H1 (cell line): ENCODE measurements at places on chromosomes 5 and 9. TPM values are rescaled to one million over a fixed set of nuclear protein-coding genes. Genes with fewer than 3 reads are reported as not detected.

DNA sequence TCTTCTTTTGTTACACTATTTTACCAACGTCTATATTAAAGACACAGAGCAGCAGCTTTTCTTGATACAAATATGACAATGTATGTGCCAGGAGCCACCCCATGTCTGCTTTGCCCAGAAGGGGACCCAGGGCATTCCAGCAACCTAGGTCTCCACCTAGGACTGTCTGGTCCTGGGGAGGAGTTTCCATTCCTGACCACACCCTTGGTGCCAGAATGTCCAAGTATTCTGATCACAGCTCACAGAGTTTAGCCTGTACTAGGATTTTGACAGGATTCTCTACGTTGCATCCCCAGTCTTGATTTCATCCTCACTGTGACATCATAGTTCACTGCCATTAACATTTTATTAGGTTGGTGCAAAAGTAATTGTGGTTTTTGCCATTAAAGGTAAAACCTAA is 224.7 kb downstream of the SREK1 start:
- no peaks in the 10 kb centered on the region for H3K4me1 ChIP-seq
- no peak for DNase-seq
- no peaks in the 10 kb centered on the region for H3K36me3 ChIP-seq

Gene SOX30
- not detected in 2 replicates for total RNA-seq

- no peak overlapping the region for H3K27ac ChIP-seq
- no peak for DNase-seq
- H3K4me1 ChIP-seq, result no peaks in the 10 kb centered on the region
- no peaks in the 10 kb centered on the region for H3K27me3 ChIP-seq
- H3K4me3 ChIP-seq, result no peak overlapping the region
- H3K36me3 ChIP-seq, result no peaks in the 10 kb centered on the region
Observed at GRCh38 chr5:96410013-96410412, 23.0 kb downstream of the PCSK1 start.

GRCh38 chr5:36874465-36874864 is 2.1 kb upstream of the NIPBL start:
- no peaks in the 10 kb centered on the region for H3K27me3 ChIP-seq
- peak overlapping the region; percentile 95 for H3K4me3 ChIP-seq
- no peak for DNase-seq
- no peaks in the 10 kb centered on the region; the same call in 1 of the 2 replicates for H3K4me1 ChIP-seq
- H3K36me3 ChIP-seq, result no peaks in the 10 kb centered on the region

- no peaks in the 10 kb centered on the region for H3K36me3 ChIP-seq
- H3K27ac ChIP-seq, result no peak overlapping the region
- H3K27me3 ChIP-seq, result no peaks in the 10 kb centered on the region
Observed at GRCh38 chr9:16243798-16244197, 626.7 kb downstream of the BNC2 start.

GRCh38 chr5:168575391-168576372 is 3.5 kb downstream of the PANK3 start:
- DNase-seq, result no peak
- no peak overlapping the region for H3K27ac ChIP-seq
- H3K36me3 ChIP-seq, result peaks cover 4% of the 10 kb centered on the region; the same call in 1 of the 2 replicates
- H3K4me1 ChIP-seq, result peaks cover 4% of the 10 kb centered on the region
- no peak overlapping the region for H3K4me3 ChIP-seq

Gene ADGRD2
- 1.1 and 1.4 TPM in 2 replicates for total RNA-seq

GRCh38 chr5:123538670-123539459 is 26.9 kb downstream of the CSNK1G3 start:
- H3K4me3 ChIP-seq, result no peak overlapping the region
- no peaks in the 10 kb centered on the region for H3K27me3 ChIP-seq
- no peak for DNase-seq
- no peak overlapping the region for H3K27ac ChIP-seq

- peaks cover 17% of the 10 kb centered on the region for H3K4me1 ChIP-seq
- no peak overlapping the region for H3K27ac ChIP-seq
- no peak overlapping the region for H3K4me3 ChIP-seq
- DNase-seq, result no peak
- H3K36me3 ChIP-seq, result no peaks in the 10 kb centered on the region
Observed at GRCh38 chr5:10700516-10700915, 60.5 kb downstream of the DAP start.

GRCh38 chr5:113031104-113031503 is 54.5 kb downstream of the DCP2 start:
- peaks cover 10% of the 10 kb centered on the region for H3K4me1 ChIP-seq
- H3K27ac ChIP-seq, result 0 out of 2 replicates have a peak overlapping the region, but pooled peaks have one; percentile 1
- peaks cover 12% of the 10 kb centered on the region for H3K36me3 ChIP-seq
- no peaks in the 10 kb centered on the region for H3K27me3 ChIP-seq
- DNase-seq, result no peak

GRCh38 chr5:116410336-116410890 is 164.2 kb downstream of the SEMA6A start:
- H3K4me3 ChIP-seq, result no peak overlapping the region
- DNase-seq, result no peak
- H3K27ac ChIP-seq, result no peak overlapping the region

DNA sequence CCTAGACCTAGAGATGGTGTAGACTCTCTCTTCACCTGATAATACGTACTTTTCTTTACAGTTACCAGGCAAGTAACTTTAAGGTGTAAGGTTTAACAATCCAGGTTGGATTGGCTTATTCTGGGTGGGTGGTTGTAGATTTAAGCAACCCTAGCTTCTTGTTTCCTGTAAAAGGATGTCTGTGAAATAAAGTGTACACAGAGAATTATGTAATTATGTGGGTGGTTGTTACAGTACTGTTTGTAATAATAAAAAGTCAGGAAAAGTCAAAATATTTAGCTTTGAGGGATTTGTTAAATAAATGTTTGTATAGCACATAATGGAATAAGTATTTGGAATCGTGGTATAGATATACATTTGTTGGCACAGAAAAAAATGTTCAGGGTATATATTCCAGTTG is 43.7 kb upstream of the F2R start:
- no peaks in the 10 kb centered on the region for H3K27me3 ChIP-seq
- H3K4me1 ChIP-seq, result no peaks in the 10 kb centered on the region
- no peak overlapping the region for H3K4me3 ChIP-seq
- no peak for DNase-seq
- no peak overlapping the region for H3K27ac ChIP-seq

DNA sequence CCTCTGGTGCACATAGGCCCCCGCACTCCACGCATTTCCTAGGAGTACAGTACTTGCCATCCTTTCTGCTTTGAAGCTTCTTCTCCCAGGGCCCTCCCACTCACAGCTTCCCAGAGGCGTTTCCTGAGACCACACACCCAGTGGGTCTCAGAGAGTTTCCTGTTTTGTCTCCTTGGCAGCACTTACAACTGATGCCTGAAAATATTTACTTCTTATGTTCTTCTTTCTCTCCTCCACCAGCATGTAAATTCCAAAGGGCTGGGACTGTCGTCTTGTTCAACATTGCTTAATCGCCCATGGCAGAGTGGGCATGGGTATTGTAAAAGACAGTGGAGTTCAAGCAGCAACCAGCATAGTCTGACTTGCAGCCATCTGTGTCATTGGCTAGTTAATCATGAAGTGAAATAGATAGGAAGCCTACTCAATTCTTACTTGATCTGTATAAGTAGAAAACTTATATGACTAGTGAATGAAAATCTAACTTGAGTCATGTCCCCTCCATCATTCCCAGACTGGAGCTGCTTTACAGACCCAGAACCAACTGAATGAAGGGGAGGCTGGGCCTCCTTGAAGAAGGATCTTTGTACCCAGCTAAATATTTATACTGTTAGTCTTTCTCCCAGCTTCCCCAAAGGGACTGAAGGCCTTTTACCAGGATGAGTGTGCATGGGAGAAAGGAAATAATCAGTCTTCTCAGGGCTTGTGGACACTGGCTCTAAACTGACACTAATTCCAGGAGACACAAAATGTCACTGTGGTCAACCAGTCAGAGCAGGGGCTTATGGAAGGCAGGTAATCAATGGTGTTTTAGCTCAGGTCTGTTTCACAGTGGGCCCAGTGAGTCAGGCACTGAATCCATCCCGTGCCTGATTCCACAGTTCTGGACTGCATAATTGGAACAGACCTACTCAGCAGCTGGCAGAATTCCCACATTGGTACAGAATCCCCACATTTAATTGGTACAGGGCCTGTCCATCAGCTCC is 116.4 kb downstream of the SV2C start:
- H3K4me3 ChIP-seq, result no peak overlapping the region
- no peaks in the 10 kb centered on the region for H3K27me3 ChIP-seq

- H3K27ac ChIP-seq, result no peak overlapping the region
- no peaks in the 10 kb centered on the region for H3K4me1 ChIP-seq
- H3K4me3 ChIP-seq, result no peak overlapping the region
- H3K36me3 ChIP-seq, result no peaks in the 10 kb centered on the region
- H3K27me3 ChIP-seq, result no peaks in the 10 kb centered on the region
Observed at GRCh38 chr5:104915226-104915625, 1352.6 kb upstream of the NUDT12 start.

Gene CD14
- 0.48 TPM in 1 of 2 replicates, not detected in the other for total RNA-seq

DNA sequence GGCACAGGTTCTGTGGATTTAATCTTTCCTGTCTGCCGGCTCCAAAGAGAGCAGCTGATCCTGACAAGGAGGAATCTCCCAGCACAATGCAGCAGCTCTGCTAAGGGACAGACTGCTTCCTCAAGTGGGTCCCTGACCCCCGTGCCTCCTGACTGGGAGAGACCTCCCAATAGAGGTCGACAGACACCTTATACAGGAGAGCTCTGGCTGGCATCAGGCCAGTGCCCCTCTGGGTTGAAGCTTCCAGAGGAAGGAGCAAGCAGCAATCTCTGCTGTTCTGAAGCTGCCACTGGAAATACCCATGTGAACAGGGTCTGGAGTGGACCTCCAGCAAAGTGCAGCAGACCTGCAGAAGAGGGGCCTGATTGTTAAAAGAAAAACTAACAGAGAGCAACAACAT is 630.2 kb upstream of the FTMT start:
- no peaks in the 10 kb centered on the region for H3K36me3 ChIP-seq
- no peak overlapping the region for H3K27ac ChIP-seq
- no peaks in the 10 kb centered on the region for H3K4me1 ChIP-seq
- DNase-seq, result no peak
- H3K4me3 ChIP-seq, result no peak overlapping the region

Gene TCF7
- total RNA-seq, result 6.8 and 8.5 TPM in 2 replicates

Gene TTC23L
- 1.2 and 2.4 TPM in 2 replicates for total RNA-seq

Gene ARHGEF39
- total RNA-seq, result 17.5 and 18.6 TPM in 2 replicates

Gene PDE4D
- total RNA-seq, result 3.1 and 3.7 TPM in 2 replicates

DNA sequence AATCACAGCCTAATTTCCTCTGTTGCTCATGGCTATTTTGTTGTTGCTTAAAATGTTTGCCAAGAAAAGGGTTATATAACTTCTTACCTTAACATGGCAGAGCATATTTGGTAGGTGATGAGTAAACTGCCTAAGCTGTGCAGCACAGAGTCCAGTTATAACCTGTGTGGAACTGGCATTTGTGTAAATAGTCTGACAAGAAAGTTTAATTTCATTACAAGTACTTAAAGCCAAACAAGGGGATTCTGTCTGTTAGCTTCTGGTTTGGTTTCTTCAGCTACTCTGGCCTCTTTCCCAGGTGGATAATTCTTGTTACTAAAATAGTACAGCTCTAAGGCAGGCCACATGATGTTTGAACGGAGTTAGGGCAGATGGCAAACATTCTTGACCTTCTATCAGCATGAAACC is 72.2 kb downstream of the PTCD2 start:
- no peaks in the 10 kb centered on the region for H3K27me3 ChIP-seq
- DNase-seq, result no peak
- H3K4me3 ChIP-seq, result no peak overlapping the region
- no peaks in the 10 kb centered on the region for H3K4me1 ChIP-seq
- H3K27ac ChIP-seq, result no peak overlapping the region

DNA sequence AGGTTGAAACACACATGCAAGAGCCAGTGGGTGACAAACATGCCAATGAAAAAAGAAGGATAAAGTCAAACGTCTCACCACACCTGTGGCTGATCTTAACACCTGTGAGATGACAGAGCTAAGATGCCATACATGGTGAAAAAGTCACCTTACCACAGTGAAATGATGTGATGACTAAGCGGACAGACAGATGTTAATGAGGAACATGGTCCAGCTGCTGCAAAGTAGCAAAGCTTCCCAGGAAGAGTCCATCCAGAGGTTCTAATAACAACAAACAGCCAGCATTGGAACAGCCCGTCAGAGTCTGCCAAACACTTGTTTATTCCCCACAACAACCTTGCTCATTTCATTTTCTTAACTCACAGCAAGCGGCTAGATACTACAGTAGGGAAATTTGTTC is 1.9 kb downstream of the KIAA1191 start:
- no peak overlapping the region for H3K4me3 ChIP-seq
- H3K36me3 ChIP-seq, result peaks cover 3% of the 10 kb centered on the region
- no peak overlapping the region for H3K27ac ChIP-seq
- H3K4me1 ChIP-seq, result no peaks in the 10 kb centered on the region
- no peak for DNase-seq

GRCh38 chr5:149604321-149604720 is 23.0 kb downstream of the ARHGEF37 start:
- no peak overlapping the region for H3K27ac ChIP-seq
- DNase-seq, result no peak
- no peak overlapping the region for H3K4me3 ChIP-seq
- no peaks in the 10 kb centered on the region for H3K36me3 ChIP-seq
- H3K4me1 ChIP-seq, result no peaks in the 10 kb centered on the region

DNA sequence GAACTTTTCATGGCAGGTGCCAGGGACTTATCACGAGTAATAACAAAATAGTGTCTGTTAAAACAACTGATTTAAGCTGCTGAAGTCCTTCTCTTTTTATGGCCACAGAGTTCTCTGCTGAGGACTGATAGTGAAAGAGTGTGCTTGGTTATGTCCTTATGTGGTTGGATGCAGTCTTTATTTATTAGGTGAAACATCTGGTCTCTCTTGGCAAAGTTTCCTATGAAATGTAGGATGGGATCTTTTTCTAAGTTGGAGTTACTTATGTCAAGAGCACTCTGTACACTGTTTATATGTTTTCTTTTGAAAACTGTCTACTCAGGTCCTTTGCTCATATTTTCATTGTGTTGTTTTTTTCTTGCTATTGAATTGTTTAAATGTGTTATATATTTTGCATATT is 1816.1 kb upstream of the C9orf72 start:
- H3K36me3 ChIP-seq, result no peaks in the 10 kb centered on the region
- no peak overlapping the region for H3K27ac ChIP-seq
- H3K4me3 ChIP-seq, result no peak overlapping the region
- H3K27me3 ChIP-seq, result no peaks in the 10 kb centered on the region
- no peaks in the 10 kb centered on the region for H3K4me1 ChIP-seq

DNA sequence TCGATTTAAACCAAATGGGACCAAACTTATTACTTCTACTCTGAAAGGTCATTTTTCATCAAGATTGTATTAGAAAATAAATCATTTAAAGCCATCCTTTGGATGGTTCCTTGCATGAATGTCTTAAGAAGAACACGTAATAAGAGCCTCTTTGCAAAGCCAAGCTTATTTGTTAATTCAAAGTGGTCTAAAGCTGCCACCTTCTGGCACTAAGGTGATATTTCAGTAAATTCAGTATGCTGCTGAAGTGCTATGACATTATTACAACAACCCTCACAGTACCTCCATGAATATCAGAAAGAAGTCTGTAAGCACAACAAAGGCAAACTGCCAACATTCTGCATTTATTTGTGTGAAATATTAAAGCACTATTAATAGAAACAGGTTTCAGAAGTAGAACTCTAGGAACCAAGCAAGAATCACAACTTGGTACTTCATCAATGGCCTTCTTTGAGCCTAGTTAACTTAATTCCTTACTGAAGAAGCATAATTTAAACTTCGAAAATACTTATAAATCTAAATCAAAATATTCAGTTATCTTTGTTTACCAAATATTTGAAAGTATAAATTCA is 53.1 kb upstream of the TYRP1 start:
- no peaks in the 10 kb centered on the region for H3K27me3 ChIP-seq
- DNase-seq, result no peak
- no peaks in the 10 kb centered on the region for H3K36me3 ChIP-seq
- H3K4me3 ChIP-seq, result no peak overlapping the region
- H3K27ac ChIP-seq, result no peak overlapping the region
